A172 (cell line): ENCODE measurements at places on chromosomes 5 and 9. TPM values are rescaled to one million over a fixed set of nuclear protein-coding genes. Genes with fewer than 3 reads are reported as not detected.

DNA sequence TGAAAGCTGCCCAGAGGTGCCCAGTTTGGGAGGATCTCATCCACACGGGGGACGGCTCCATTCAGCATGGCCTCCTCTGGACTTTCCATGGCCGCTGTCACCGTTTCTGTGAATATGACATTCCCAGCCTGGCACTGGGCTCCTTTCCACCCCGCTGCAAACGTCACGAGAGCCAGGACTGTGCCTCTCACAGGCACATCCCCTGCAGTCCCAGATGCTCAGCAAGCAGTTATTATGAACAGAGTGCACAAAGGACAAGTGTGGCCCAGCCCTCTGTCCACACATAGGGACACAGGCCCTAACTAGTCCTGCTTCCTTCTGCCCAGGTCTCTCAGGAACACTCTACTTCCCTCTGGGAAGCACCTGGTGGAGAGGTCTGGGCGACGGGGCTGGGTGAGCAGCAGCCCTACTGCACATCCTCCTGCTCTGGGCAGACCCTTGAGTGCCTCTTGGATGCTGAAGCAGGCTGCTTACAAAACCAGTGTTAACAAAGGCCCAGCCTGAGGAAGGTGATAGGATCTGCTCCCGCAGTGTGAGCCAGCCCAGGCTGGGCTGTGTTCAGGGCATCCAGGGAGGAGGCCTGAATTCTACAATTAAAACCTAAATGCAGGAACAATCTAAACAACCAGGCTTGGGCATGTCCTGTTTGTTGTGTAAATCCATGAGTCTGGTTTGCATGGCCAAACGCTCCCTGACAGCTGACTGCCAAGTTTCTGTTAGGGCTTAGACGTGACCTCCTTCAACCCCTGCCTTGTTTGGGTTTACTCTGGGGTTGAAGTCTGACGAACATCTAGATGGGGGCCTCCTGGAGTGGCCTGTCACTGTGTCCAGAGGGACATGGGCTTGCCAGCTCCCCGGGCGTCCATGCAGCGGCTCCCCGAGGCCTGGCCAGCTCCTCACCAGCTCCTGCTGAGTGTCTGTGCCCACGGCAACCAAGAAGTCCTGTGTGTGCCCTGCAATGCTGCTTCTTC lies 269.8 kb downstream of the GADD45G start:
- no peak for DNase-seq

GRCh38 chr5:14851999-14852526 lies 19.5 kb downstream of the ANKH start:
- no peak for DNase-seq

- DNase-seq = no peak
Observed at GRCh38 chr9:132606066-132606465, 23.7 kb downstream of the BARHL1 start.

GRCh38 chr5:169195601-169196000 lies 105.3 kb downstream of the SLIT3 start:
- peak; percentile 35 for DNase-seq

Gene CATSPER3
- total RNA-seq = not detected in 2 replicates

GRCh38 chr9:111937301-111937700 lies 40.7 kb downstream of the UGCG start:
- DNase-seq = no peak

Gene CCNI2
- total RNA-seq = not detected in 2 replicates

Gene FBP2
- total RNA-seq = not detected in 2 replicates

Gene EGR1
- 2.6 and 4.3 TPM in 2 replicates for total RNA-seq

Gene C5orf52
- not detected in 2 replicates for total RNA-seq

DNA sequence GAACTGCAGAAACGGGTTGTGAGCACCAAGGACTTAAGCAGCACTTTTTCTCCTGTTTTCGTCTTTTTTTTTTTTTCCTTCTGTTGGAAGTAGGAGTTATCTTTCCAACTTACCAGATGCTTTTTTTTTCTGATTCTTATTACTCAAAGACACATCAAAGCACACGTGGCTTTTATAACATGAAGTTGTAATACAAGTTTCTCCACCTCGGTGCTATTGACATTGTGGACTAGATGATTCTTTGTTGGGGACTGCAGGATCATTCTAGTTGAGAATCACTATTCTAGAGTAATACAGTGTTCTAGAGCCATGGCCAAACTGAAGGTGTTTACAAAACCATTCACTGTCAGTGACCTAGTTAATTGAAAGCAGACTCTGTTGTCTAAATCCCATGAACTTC lies 51.5 kb downstream of the MYO10 start:
- DNase-seq = no peak

Gene SHC3
- total RNA-seq = 0.10 and 0.24 TPM in 2 replicates

Gene ANKRD31
- not detected in 2 replicates for total RNA-seq

DNA sequence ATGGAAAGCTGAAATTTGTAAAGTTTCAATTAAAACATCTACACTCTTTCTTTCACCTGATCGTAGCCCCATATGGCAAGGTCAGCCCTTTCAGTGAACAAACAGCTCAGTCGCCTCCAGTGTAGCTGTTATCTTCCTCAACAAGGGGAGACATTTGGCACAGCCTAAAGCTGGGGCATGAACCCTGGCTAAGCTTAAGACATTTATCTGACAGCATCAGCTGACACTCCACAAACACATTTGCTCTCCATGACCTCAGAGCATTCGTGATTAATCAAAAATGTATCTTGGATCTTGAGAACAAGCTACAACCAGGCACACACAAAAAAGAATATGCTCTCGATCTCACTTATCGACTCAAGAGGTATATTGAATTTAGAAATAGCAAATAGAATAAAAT lies 67.3 kb downstream of the POU5F2 start:
- no peak for DNase-seq

DNA sequence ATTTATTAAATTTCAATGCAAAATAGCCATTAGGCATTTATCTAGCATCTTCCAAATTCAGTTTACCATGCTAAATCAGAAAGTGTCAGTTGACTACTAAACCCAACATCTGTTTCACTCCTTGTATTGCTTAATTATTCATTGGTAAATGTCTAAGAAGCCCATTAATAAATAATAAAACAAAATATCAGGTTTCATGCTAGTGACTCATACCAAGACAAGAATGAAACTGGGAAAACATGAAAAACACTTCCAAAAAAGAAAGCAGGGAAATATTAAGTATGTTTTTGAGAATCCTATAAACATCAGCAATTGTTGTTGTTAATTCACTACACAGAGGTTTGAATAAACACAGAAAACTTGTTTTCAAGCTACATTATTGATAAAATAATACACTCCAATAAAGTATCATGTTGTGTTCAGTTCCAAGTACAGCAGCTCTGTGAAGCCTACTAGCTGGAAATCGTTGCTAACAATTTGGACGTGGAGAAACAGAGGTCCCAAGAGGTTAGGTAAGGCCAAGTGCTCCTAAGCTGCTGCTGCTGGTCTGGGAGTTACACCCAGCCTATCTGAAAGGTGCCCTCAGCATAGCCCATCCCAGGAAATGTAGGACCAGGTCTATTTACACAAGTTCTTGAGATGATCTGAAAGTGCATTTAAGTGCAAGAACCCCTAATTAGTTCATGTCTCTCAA lies 78.8 kb downstream of the GNAQ start:
- DNase-seq = no peak

DNA sequence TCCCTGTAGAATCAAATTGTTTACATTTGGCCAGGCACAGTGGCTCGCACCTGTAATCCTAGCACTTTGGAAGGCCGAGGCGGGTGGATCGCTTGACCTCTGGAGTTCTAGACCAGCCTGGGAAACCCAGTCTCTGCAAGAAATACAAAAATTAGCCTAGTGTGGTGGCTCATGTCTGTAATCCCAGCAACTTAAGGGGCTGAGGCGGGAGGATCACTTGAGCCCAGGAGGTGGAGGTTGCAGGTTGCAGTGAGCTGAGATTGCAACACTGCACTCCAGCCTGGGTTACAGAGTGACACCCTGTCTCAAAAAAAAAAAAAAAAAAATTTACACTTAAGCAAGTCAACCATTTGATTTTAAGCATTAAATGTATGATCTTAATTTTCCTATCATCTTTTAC lies 17.5 kb upstream of the IQGAP2 start:
- DNase-seq = no peak

Gene PCDHA9
- 0.07 TPM in 1 of 2 replicates, not detected in the other for total RNA-seq

GRCh38 chr9:90442723-90443122 lies 199.9 kb downstream of the DIRAS2 start:
- no peak for DNase-seq

GRCh38 chr5:173300389-173301047 lies 27.7 kb downstream of the STC2 start:
- no peak for DNase-seq

DNA sequence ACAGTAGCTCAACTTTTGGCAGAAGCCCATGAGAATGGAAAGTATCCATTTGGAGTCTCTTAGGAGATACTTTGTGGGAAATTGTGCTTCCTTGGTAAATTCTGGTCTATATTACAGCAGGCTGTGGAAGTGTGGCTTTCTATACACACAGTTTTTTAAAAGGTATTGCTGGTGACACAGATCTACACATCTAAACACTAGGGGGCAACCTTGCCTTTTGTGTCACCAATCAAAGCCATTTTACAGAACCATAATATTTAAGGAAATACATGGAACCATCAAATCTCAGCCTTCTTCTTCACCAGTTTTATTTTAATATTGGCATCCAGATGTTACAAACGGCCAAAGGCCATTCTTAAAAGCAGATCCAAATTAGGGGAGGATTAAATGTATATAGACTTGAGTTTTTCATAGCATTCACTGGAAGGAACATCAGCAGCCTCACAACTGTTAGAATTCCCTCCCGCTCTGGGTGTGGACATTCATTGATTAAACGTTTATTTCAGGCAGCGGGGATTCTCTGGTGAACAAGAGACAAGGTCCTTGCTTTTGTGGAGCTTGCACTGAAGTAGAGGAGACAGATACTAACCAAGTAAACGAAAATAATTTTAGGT lies 132.4 kb upstream of the EPB41L4A start:
- peak; percentile 45 for DNase-seq

Gene KIF27
- 3.1 and 3.3 TPM in 2 replicates for total RNA-seq

Gene GABRA6
- not detected in 2 replicates for total RNA-seq

DNA sequence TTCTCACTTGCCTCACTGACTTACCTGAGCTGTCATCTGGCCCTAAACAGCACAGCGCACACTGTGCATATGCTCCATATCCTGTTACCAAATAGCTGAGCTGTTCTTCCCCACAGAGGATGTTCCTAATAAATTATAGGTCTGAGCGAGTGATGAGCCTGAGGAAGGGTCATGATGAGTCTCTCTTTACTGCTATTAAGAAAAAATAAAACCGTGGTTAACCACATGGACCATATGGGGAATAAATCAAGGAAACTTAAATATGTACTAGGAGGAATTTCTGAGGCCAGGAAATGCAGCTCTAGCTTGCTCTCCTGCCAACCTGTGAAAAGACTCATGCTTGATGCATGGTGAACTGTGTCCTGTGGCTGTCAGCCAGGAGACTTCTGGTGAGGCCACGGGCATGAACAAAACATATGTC lies 424.8 kb upstream of the DMAC1 start:
- DNase-seq = peak; percentile 37

- DNase-seq = no peak
Observed at GRCh38 chr5:150291388-150292385, 2.1 kb upstream of the CAMK2A start.

Gene SLC25A2
- total RNA-seq = not detected in 2 replicates

- no peak for DNase-seq
Observed at GRCh38 chr9:89436326-89436725, 61.6 kb downstream of the SEMA4D start.

Gene MYORG
- 3.5 and 4.6 TPM in 2 replicates for total RNA-seq

DNA sequence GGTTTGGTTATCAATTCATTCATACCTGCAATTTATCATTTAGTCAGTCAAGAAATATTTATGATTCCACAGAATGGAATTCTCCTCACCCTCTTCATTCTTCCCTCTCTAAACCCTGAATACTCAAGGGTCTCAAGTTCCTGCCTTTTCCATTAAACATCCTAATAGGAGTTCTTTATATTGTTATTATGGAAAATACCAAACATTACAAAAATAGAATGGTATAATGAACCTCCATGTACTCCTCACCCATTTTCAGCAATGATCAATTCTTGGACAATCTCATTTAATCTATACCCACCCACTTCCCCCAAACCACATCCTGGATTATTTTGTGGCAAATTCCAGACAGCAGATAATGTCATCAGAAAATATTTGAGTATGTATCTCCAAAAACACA lies 74.5 kb downstream of the ADAMTS12 start:
- DNase-seq = no peak

Gene AQP7
- 0.12 TPM in 1 of 2 replicates, not detected in the other for total RNA-seq

- DNase-seq = no peak
Observed at GRCh38 chr5:100575815-100576214, 40.6 kb downstream of the FAM174A start.
